Subcutaneous preadipocyte (primary cell): ENCODE measurements at places on chromosomes 12 and 14. TPM values are rescaled to one million over a fixed set of nuclear protein-coding genes. Genes with fewer than 3 reads are reported as not detected.

Gene FGF23
- not detected in 2 replicates for total RNA-seq

Gene MTERF2
- total RNA-seq = 3.5 and 5.1 TPM in 2 replicates

Gene IAPP
- not detected in 2 replicates for total RNA-seq

Gene ADSS1
- 0.39 and 0.73 TPM in 2 replicates for total RNA-seq

Gene TMPRSS12
- total RNA-seq = not detected in 2 replicates

Gene TMEM117
- total RNA-seq = 7.0 and 7.8 TPM in 2 replicates

Gene LTBP2
- total RNA-seq = 40.1 and 59.5 TPM in 2 replicates

Gene PDE3A
- total RNA-seq = 0.39 and 1.5 TPM in 2 replicates

Gene LPAR5
- total RNA-seq = not detected in 2 replicates

Gene IFI27
- total RNA-seq = 17.2 and 29.0 TPM in 2 replicates

Gene DBX2
- total RNA-seq = under 0.01 TPM in 2 replicates

Gene COQ10A
- total RNA-seq = 4.9 and 5.9 TPM in 2 replicates

Gene AHNAK2
- 136 and 164 TPM in 2 replicates for total RNA-seq

Gene RD3L
- not detected in 2 replicates for total RNA-seq

Gene PROX2
- not detected in 2 replicates for total RNA-seq

Gene RFX4
- total RNA-seq = not detected in 2 replicates

Gene KRT6C
- not detected in 2 replicates for total RNA-seq

Gene SLC8A3
- under 0.01 TPM in 2 replicates for total RNA-seq

Gene CCDC184
- total RNA-seq = 0.37 and 0.39 TPM in 2 replicates
